ENCODE measurements at places on chromosomes 3 and 15.

DNA sequence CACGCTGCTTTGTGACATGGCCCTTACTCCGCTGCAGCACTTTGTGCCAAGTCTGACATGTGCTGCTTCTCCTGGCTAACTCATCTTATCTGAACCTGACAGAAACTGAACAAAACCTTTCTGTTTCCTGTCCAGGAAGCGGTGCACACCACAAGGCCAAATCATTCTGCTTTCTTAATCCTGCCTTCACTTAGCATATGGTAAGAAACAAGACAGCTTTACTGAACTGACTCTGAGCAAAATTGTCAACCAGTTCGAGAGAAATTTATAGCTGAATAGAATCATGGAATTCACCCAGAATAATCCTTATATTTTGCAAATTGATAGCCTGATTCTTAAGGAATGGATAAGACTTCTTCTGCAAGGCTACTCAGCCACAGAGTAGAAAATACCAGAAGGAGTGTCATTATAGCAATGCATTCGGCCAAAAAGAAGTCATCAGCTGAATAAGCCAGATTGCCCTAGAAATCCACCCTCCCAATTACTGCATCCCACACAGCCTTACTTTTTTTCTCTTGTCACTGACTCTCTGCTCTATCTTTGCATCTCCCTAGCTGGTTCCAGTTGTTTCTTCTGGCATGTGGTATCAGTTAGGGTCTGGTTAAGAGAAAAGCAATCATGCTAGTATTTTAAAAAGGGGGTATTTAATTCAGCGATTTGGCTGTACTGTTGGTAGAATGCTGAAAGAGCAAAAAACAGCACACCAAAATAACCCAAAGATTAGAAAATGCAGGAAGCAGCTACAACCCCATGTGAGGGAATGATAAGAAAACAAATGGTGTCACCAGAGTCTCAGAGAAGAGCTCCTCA is 41.6 kb upstream of the STRIT1 start:
- no peak for DNase-seq

GRCh38 chr3:38284756-38285150 is 2.7 kb downstream of the SLC22A14 start:
- no peak for DNase-seq

GRCh38 chr15:100199711-100200286 is 142.0 kb downstream of the ADAMTS17 start:
- DNase-seq: no peak

DNA sequence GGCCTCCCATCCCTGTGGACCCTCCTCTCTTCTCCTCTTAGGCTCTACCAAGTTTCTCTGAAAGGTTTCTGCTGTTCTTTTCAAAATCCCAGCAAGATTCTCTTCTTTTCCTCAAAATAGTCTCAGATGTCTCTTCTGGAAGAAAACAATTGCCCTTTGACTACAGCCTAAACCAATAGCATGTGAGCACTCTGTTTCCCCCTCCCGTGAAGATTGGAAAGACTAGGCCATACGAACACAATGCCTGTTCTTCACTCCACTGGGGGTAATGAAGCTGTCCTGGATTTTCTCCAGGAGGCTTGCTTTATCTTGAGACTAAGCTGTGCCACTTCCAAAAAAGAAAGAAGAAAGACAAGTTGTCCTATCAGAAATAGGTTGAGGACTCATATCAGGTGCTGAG is 178.7 kb upstream of the MCTP2 start:
- no peak for DNase-seq
